Activated CD4-positive, CD25-positive, alpha-beta regulatory T cell (primary cell): ENCODE measurements at places on chromosomes 1 and 21.
A peak's percentile ranks its signal among the peaks of the same experiment; 100 is the strongest.

GRCh38 chr1:91803847-91804545 lies 82.0 kb downstream of the TGFBR3 start:
- DNase-seq, result peak; percentile 27

DNA sequence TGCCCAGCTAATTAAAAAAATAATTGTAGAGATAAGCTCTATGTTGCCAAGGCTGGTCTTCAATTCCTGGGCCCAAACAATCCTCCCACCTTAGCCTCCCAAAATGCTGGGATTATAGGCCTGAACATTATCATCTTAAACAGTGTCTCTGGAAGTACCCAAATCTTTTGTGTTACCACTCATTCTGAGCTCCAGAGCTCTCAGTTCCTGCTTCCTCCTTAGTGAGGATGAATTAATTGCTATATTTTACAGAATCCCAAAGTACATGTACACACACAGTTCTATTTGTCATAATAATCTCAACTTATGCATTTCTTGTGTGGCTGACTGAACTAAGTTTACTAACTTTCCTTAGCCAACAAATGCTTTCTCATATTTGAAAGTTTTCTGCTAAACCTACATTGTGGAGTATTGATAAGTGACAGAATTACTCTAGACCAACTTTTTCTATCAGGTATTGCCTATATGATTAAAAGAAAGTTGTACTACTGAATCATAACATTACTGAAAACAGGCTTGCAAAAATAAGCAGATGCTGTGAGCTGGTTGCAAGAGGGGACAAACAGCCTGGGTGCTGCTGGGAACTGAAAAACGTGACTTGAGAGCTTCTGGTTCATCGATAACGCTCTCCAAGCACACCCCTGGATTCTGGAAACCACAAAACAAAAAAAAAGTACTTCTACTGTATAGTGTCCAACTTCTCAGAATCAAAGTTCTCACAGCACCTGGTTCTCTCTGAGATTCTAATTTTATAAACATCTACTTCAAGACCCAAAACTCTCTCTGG lies 15.3 kb downstream of the VAV3 start:
- DNase-seq, result no peak

GRCh38 chr21:44059710-44060109 lies 47.5 kb upstream of the PWP2 start:
- DNase-seq, result no peak

- no peak for DNase-seq
Observed at GRCh38 chr1:212624976-212625501, 16.5 kb downstream of the ATF3 start.
